D341Med (cell line): ENCODE measurements at places on chromosomes 2 and 18.

- no peak for DNase-seq
Observed at GRCh38 chr2:14256890-14257289, 375.6 kb upstream of the LRATD1 start.

DNA sequence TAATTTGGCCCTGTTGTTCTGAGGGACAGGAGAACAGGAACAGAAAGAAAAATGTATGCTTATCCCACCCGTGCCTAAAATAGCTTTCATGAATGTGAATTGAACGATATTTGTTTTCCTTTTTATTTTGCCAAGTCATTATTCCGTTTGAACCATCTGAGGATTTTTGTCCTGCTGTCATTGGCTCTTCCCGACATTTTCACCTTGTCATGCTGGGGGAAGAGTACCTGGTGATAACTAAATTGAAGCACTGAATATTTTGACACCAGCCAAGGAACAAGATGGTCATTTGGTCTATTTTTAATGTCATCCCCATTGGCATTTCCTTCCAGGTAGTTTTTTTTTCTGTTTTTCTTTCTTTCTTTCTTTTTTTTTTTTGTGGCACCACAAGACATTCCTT lies 204.1 kb downstream of the DCC start:
- DNase-seq: no peak

DNA sequence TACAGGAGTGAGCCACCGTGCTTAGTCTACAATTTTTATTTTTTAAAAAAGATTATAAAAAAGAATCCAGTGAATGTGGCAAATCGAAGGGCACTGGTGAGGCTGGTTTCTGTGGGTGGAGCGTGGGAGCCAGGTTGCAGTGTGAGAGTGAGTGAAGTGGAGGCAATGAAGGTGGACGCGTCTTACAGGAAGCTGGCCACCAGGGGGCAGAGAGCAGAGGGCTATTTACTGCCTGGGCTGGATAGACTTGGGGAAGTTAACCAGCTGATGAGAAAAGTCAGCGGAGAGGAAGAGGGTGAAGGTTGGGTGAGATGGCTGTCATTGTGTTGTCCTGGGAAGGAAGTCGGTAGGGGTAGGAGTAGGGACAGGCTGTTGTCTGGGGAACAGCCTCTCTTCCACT lies 6.8 kb downstream of the SCTR start:
- peak; percentile 70 for DNase-seq

- no peak for DNase-seq
Observed at GRCh38 chr2:102669401-102669800, 50.0 kb downstream of the SLC9A2 start.

DNA sequence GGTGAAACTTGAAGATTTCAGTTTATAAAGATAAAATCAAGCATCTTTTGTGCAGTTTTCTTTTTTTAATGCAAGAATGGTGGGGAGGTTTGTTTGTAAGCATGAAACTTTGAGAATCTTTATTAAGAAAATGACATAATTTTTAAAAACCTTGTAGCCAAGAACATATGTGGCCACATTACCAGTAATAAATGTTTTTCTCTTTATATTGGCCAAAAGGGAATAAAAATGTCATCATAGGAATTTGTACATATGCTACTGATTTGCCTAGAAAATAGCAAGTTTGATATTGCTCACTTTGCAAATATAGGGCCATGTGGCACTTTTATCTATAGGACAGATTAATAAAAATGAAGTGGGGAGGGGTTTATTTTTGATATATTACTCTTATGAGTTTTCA lies 25.6 kb downstream of the METTL21A start:
- no peak for DNase-seq

DNA sequence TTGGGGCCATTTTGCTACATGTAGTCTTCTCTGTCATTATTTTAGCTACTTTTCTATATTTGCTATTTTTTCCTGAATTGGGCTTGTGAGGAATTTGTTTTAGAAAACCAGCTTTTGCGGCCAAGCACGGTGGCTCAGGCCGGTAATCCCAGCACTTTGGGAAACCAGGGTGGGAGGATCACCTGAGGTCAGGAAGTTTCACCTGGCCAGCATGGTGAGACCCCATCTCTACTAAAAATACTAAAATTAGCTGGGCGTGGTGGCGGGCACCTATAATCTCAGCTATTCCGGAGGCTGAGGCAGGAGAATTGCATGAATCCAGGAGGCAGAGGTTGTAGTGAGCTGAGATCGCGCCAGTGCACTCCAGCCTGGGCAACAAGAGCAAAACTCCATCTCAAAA lies 4.7 kb downstream of the SEPTIN2 start:
- DNase-seq: no peak

DNA sequence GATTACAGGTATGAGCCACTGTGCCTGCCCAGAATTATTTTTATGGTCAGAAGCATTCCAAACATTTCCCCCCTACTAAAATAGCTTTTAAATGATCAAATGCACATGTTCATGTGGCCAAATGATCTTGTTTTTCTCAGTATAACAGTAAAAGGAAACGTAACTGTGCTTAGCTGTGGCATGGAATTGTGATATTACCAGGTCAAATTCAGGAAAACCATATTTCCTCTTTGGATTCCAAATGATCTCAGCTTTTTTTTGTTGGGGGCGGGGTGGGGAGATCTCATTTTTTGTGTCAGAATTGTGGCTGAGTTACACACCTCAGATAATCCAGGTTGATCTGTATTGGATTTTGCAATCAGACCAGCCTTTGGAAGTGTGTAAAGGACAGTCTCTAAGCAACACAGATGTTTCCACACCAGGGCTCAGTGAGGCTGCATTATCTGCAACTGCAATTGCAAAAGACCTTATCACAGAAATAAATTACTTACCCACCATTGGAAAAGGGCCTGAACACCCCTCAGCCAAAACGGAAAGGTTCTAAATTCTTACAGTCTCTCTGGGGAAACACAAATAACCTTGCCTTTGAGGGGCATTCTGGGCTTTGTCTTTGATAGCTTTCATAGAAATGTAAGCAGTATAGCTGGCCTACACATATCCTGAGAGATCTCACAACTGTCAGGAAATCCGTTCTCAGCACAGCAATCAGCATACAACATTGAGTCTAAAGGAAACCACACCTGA lies 8.4 kb downstream of the CASP10 start:
- no peak for DNase-seq

GRCh38 chr2:215358312-215358845 lies 46.5 kb downstream of the ATIC start:
- no peak for DNase-seq

- DNase-seq: no peak
Observed at GRCh38 chr2:8126783-8127182, 555.1 kb upstream of the ID2 start.

GRCh38 chr18:41072946-41073345 lies 882.1 kb upstream of the PIK3C3 start:
- no peak for DNase-seq

GRCh38 chr2:120470041-120470965 lies 124.4 kb downstream of the INHBB start:
- no peak for DNase-seq

DNA sequence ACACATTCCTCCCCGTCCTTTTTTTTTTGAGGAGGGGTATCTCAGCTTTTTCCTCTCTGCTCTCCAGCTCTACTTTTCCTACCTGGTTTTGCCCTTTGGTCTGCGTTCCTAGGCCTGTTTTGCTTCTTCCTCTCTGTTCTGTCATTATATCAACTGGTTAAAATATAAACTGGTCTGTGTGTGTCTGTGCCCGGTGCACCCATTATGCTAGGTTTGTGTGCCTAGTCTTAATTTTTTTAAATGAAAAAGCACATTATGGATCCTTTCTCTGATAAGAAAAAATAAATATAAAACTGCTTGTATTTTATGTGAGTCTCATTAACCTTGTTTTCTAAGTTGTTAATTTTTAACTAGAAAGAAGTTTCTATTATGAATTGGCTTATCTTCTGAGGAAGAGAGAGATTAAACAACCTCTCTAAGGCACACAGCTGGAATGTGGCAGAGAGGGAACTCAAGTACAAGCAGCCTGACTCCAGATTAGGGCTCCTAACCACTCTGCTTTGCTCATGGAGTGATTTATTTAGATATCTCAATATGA lies 17.4 kb downstream of the SLC38A11 start:
- DNase-seq: no peak

- no peak for DNase-seq
Observed at GRCh38 chr18:14937271-14937670, 189.3 kb downstream of the ANKRD30B start.

- DNase-seq: no peak
Observed at GRCh38 chr18:55483266-55483871, 104.6 kb downstream of the TCF4 start.

DNA sequence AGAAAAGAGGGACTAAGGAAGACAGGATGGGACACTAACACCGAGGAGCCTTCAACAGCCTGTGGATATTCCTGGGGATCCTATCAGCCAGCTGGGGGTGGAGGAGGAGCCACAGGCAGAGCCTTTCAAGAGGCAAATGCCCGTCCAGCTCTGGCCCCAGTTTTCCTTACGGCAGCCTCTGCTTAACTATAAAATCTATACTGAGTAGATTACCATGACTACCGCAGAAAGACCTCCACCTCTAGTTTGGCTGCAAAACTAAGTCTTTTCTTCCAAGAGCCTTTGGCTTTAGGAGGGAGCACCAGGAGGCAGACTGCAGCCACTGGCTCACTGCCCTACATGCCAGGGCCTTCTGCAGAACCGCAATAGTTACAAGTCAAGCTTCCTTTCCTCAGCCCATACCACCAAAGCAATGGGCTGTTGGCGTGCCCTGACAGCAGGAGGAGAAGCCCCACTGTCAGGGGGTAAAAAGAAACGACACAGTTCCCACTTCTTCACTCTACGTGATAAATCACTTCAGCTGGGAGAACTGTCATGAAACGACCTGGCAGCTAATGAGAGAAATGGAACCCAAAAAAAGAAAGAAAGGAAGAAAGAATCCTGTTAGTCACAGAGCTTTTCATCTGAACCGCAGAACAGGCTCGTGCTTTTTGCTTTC lies 25.1 kb upstream of the CREB1 start:
- no peak for DNase-seq

GRCh38 chr2:222318026-222318711 lies 19.4 kb upstream of the PAX3 start:
- peak; percentile 87 for DNase-seq

DNA sequence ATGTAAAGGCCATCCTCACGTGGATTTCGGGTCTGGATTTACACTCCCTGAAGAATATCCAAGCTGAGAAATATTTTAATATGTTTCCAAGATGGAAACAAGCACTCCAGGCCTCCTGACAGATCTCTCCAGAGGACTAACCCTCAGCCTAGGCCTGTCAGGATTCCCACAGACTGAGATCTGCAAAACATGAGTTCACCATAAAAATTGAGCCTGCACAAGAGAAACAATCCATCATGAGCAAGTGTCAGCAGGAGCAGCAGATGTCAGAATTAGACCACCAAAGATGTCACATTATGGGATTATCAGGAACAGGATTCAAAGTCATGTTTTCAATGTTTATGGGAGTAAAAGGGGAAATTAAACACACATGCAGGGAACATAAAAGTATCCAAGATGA lies 191.3 kb downstream of the TFCP2L1 start:
- DNase-seq: no peak

DNA sequence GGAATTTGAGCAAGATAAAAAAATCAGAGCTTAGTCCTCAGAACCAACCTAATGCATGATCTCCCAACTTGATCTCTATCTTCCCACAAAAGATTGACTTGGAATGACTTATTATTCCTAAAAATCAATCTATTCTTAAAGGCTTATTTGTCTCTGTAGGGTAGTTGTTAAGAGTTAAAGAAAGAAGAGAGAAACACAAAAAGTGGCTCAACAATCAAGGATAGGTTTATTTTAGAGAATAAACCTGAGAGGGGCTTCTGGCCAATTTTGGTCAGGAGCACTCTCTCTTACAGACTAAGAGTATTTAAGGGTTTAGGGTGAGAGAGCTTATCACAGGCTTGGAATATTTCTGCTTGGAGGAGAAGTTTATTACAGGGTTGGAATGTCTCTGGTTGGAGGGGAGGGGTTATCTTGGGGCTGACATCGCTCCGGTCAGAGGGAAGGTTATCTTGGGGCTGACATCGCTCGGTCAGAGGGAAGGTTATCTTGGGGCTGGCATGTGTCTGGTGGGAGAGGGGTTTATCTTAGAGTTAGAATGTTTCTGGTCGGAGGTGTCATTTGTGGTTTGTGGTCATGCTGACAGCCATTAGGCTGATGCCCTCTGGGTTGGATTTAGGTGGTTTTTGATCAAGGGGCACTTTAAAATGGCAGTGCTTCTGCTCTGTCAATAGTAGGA lies 2.4 kb upstream of the MFF start:
- DNase-seq: no peak

DNA sequence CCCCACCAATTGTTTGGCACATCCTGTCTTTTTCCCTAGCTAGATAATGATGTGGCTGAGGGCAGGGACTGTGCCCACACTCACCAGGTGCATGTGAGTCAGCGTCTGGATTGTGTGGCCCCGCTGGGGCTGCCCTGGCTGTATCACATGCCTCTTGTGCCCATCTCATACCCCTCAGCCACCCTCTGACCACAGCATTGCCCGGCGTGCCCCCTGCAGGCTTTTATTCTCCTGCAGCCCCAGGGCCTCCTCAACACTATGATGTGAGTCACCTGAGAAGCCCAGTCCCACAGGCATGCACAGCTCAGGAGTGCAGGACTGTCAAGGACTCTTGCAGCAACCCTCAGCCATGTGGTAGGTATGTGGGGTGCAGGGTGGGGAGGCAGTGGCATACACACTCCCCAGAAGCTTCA lies 14.8 kb upstream of the STEAP3 start:
- DNase-seq: no peak

GRCh38 chr2:109644571-109645275 lies 30.6 kb downstream of the SOWAHC start:
- no peak for DNase-seq

- DNase-seq: no peak
Observed at GRCh38 chr2:88857274-88857741, 165.8 kb downstream of the RPIA start.

GRCh38 chr2:25920786-25921415 lies 42.6 kb upstream of the ASXL2 start:
- DNase-seq: no peak

- peak; percentile 60 for DNase-seq
Observed at GRCh38 chr2:120346667-120347358, 877 bp downstream of the INHBB start.

- no peak for DNase-seq
Observed at GRCh38 chr18:48886520-48887293, 64.1 kb downstream of the SMAD7 start.
